ENCODE measurements at places on chromosomes 5 and 9.

GRCh38 chr5:97111616-97112015, 30.8 kb downstream of the LIX1 start:
- no peak for DNase-seq

DNA sequence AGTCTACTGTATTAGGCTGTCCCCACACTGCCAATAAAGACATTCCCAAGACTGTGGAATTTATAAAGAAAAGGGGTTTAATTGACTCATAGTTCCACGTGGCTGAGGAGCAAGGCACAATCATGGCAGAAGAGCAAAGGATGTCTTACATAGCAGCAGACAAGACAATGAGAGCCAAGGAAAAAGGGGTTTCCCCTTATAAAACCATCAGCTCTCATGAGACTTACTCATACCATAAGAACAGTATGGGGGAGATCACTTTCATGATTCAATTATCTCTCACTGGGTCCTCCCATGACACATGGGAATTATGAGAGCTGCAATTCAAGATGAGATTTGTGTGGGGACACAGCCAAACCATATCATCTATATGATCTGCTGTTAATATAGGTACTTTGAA, 14.8 kb upstream of the FSTL4 start:
- DNase-seq: no peak

DNA sequence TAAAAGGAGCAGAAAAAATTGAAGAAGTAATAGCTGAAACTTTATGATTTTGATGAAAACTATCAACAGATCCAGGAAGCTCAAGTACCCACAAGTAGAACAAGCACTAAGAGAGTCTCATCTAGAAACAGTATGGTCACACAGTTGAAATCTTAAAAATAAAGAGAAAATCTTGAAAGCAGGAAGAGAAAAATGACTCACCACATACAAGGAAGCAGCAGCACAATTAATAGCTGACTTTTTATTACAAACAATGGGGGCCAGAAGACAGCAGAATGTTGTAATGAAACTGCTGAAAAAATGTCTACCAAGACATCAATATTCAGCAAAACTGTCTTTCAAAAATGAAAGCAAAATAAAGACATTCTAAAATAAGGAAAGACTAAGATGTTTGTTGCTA, 1108.3 kb upstream of the DMAC1 start:
- DNase-seq: no peak

DNA sequence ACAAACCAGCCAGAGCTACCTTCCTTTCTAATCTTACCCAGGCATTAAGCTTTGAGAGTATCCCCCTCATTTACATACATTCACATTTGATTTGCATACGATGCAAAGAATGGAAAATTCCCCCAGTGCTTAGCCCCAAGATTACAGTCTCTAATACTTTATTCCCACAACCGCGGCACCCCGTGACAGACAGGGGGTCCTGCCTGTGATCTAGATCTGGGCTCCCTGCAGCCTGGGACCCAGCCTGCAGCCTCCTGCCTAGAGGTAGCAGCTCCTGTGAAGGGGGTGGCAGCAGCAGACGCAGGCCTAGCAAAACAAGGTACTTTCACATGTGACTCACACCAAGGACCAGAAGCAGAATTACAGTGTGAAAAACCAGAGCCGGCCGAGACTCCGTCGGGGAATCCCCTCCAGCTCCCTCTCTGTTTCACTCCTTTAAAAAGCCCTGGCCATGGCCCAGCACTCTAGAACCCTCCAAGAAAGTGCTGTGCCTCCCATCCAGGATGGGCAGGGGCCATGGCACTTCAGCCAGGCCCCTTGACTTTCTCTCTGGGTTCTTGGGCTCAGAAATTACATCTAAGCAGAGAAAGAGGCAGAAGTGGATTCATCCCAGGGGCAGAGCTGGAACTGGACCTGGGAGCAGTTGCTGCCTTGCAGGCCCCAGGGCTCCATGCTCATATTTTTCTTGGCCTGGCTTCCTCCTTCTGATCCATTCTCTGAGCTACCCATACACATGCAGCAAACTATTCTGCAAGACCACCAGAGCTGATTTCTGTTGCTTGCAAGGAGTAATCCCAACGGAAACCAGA, 14.0 kb upstream of the TCF7 start:
- DNase-seq: no peak

DNA sequence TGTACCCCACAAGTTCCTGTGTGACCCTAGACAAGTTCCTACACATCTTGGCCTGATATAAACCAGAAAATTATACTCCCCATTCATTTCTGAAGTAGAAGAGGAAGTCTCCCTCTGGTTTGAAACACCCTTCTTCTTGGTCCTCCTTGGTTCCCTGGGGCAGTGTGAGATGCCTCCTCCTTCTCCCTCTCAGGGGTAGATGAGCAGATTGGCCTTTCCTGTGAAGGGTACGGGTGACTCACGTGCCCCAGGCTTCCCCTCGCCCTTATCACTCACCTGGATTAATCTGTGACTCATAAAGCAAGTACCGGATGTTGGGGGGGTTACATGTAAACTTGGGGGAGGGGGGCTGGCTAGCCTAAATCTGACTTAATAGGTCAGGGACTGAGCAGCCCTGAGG, 11.1 kb upstream of the AQP3 start:
- no peak for DNase-seq

DNA sequence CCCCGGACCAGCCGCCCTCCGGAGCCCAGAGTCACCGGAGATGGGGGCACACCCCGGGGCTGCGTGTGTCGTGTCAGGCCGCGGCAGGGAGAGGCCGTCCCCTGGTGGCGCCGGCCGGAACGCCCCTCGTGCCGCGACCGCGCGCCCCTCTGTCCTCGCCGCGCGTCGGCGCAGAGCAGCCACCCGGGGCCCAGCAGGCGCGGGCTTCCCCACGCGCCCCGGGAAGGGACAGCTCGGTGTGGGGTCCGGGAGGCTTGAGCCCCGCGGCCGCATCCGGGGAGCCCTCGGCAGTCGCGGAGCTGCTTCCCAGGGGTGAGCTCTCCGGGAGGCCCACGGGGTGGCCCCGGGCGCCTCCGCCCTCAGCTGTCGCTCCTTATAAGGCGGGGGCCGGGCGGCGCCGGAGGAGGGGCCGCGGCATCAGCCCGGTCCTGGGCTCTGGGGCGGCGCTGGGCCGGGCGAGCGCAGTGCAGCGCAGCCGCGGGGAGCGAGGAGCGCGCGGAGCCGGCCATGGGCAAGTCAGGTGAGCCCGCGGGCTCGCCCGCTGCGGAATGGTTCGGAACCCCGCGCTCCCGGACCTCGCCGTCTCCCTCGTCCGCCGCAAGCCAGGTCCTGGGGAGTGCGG, at the start of gene GLIPR2:
Gene GLIPR2 (plus strand): TSS at position 462 of the 622 bp plus-strand sequence. CDS start 46 bp downstream, at position 508.
- peak; percentile 67 for DNase-seq

DNA sequence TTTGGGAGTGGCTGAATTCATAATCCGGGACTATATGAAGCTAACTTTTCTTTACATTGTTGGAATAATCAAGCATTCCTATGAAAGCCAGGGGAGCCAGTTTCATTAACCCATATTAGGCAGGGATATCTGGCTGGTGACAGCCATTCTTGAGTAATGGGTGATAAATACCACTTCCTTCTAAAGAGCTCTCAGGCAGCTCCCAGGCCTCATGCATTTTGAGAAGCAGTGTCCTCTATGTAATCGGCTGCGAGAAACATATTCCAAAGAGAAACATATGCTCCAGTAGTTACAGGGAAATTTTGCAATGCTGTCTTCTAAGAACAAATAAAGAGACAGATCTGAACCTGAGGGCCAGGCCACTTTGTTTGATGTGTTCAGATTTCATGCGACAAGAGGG, 83.1 kb downstream of the MSX2 start:
- DNase-seq: no peak

GRCh38 chr9:83188277-83188676, 125.3 kb upstream of the RASEF start:
- DNase-seq: no peak

GRCh38 chr5:72147569-72147968, 40.3 kb downstream of the MAP1B start:
- DNase-seq: no peak

DNA sequence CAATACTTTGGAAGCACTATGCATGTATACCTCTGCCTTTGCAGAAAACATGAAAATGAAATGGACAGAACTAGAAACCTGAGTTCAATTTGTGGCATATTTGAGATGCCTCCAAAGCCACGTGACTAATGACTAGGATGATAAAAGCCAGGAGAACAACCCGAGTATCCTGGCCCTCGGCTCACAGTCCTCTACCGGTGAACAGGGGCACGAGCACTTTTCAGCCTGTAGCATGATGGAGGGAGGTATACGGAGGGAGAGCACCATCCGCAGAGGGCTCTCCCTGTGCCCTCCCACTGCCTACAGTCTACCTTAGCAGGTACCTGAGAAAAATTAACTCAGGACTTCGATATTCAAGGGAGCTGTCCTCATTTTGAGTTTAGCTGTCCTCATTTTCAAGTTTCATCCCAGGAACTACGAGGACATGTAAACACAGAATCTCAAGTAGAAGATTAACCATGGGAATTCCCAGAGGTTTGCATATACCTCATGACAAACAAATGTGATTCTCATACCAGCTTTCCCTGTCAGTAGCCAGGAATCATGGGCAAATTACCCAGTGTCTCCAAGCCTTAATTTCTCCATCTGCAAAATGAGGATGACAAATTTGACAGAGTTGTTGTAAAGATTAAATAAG, 249.3 kb downstream of the DNAH5 start:
- DNase-seq: no peak

DNA sequence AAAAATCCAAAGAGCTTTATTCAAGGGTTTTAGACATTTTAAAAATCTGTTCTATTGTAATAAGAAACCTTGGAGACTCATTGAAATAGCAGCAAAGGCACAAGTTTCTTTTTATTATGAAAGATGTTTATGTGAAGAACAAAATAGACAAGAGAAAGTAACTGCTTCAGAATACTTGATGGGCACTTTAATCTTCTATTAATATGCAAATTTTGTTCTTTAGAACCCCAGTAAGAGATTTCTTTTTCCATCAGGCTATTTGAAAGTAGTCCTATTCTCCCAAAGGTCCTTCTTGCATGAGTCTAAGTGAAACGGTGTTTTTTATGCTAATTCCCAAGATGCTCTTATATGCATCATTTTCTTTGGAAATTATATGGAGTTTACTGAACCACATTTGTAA, 602.0 kb downstream of the EFNA5 start:
- no peak for DNase-seq

GRCh38 chr9:83166372-83166771, 103.4 kb upstream of the RASEF start:
- DNase-seq: no peak

- no peak for DNase-seq
Observed at GRCh38 chr5:133735346-133735745, 123.0 kb upstream of the FSTL4 start.

GRCh38 chr5:6251565-6252102, 126.7 kb downstream of the MED10 start:
- DNase-seq: no peak

GRCh38 chr5:8695902-8696845, 827.2 kb downstream of the MTRR start:
- no peak for DNase-seq

DNA sequence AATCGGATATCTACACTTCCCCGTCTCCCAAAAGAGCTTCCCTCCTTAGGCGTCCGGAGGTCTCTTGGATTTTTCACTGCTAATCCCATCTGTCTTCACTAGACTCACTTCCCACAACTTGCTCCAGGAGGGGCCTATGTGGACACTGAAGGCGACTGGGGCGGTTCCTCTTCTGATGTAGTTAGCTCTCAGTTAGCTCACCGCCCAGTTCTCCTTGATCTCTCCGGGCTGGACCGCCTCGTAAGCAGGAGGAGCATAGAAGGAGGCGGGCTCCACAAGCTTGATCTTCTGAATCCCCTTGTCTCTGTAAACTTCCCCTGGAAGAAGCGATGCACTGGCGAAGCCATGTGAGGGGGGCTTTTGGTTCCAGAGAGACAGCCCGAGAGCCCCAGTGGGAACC, 112.0 kb upstream of the SELENOP start:
- no peak for DNase-seq

GRCh38 chr5:113490317-113490716, 2.1 kb upstream of the MCC start:
- no peak for DNase-seq

- no peak for DNase-seq
Observed at GRCh38 chr5:14659821-14660607, 4.5 kb upstream of the OTULIN start.

DNA sequence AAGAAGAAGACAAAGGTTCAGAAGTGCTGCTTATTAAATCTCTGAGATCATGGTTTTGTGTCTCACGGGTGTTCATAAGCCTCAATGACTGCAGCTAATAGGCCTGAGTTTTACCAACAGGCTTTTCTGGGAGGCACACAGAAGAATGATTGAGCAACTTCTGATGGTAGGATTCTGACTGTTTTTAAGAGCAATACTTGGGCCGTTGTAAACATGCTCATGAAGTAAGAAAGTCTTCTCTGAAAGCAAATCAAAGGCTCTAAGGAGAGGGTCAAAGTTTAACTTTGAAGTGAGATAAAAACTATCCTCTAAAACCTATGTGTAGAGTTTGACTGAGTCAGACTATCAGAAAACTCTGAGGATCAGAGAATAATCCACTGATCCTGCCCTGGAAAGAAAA, 390.9 kb upstream of the DAB2 start:
- DNase-seq: no peak

DNA sequence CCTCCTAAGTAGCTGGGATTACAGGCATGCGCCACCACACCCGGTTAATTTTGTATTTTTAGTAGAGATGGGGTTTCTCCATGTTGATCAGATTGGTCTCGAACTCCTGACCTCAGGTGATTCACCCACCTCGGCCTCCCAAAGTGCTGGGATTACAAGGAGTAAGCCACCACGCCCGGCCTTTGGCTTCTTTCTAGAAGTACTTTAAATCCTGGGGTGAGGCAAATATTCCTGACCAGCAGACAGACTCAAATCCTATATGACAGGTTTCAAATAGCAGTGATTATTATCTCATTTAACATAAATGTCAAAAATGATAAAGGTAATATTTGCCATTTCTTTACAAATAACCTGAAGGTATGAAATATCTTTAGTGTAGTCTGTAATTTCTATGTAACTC, 35.6 kb downstream of the ABHD17B start:
- DNase-seq: no peak

DNA sequence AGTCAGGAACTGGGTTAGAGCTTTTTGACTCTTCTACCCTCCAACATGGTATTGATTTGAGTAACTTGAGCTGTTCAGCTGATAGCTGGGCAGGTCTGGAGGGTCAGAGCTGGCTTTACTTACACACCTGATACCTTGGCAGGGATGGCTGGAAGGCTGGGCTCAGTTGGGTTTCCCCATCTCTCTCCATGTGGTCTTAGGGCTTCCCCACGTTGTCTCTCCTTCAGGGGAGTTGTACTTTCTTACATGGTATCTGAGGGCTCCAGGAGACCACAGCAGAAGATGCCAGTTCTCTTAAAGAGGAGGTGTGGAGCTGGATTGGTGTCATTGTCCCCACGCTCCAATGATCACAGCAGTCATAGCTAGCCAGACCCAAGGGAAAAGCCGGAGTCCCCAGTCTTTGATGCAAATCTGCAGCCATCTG, 25.6 kb downstream of the ISOC1 start:
- no peak for DNase-seq

DNA sequence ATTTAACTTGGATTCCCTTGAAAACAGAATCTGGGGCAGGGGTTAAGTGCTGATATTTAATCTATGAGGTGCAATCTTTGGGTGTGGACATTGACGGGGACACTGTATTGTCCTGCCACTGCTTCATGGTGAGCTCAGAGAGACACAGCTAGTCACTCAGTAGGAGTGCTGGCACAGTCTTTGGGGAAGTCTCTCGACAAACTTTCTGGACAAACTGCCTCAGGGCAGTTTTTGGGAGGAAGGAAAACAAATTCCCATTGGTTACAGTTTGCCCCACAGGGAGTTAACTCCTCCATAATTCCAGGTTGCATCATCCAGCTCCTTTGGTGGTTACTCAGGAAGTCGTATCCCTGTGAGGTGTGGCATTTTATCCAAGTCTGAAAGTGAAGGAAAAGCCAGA, 17.9 kb downstream of the HNRNPK start:
- DNase-seq: no peak

All from occipital lobe (tissue), 3 donors.